ENCODE measurements at places on chromosomes 2 and 18. TPM values are rescaled to one million over a fixed set of nuclear protein-coding genes. Genes with fewer than 3 reads are reported as not detected.

- peaks cover 5% of the 10 kb centered on the region for H3K36me3 ChIP-seq
- no peak for DNase-seq
- no peaks in the 10 kb centered on the region for H3K27me3 ChIP-seq
- no peaks in the 10 kb centered on the region for H3K4me1 ChIP-seq
- no peak overlapping the region for H3K4me3 ChIP-seq
- H3K27ac ChIP-seq: no peak overlapping the region
These were observed 31.4 kb downstream of the ARL5A start for GRCh38 chr2:151796774-151797173.

Gene DNAJC5G
- not detected for total RNA-seq

GRCh38 chr18:74457725-74458421, 765 bp upstream of the DIPK1C start:
- no peak for DNase-seq
- H3K4me3 ChIP-seq: no peak overlapping the region
- no peaks in the 10 kb centered on the region for H3K4me1 ChIP-seq
- H3K27me3 ChIP-seq: peaks cover 9% of the 10 kb centered on the region

- no peak overlapping the region for H3K27ac ChIP-seq
- H3K4me1 ChIP-seq: no peaks in the 10 kb centered on the region
- DNase-seq: no peak
- no peaks in the 10 kb centered on the region for H3K36me3 ChIP-seq
- no peak overlapping the region for H3K4me3 ChIP-seq
- no peaks in the 10 kb centered on the region for H3K27me3 ChIP-seq
These were observed 49.2 kb upstream of the FN1 start for GRCh38 chr2:215485032-215485431.

Gene KCNG2
- not detected for total RNA-seq

DNA sequence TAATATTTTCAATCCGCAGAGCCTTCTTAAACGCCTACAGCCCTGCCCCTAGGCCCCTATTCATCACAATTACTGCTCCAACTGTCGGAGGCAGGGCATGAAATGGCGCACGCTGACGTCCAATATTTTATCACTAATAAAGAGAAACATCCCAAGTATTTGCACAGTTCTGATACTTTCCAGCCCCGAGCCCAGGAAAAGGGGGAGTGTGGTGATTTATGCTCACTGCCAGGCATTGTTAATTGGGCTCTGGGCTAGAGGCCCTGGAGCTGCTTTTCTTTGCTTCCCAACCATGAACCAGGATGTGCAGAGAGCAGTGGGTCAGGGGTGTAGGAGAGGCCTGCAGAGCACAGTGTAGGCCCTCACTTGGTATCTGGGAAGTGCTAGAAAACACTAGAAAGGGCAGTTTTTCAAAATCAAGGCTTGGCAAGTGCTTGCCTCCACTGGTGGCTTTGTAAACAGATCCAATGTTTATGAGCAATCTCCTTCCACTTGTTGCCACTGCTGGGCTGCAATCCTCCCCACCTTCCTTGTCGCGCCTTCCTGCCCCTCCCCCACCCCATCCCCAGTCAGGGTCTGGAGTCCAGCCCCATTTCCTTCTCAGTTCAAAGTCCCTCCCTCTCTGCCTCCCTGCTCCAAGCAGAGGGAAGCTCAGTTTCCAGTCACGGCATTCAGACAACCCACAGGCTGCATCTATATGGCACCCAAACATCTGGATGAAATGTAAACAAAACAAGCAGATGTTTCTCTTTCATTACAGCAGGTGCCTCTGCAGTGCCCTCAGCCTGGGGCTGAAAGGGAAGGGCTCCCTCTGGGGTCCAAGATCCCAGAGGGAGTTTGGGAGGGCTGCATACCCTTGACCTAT, 83.9 kb upstream of the PKDCC start:
- no peaks in the 10 kb centered on the region for H3K36me3 ChIP-seq
- DNase-seq: no peak

Gene ALKAL2
- not detected for total RNA-seq

Gene OXER1
- total RNA-seq: 0.11 TPM

Gene GALNT1
- 46.1 TPM for total RNA-seq

Gene STAT4
- 53.0 TPM for total RNA-seq

DNA sequence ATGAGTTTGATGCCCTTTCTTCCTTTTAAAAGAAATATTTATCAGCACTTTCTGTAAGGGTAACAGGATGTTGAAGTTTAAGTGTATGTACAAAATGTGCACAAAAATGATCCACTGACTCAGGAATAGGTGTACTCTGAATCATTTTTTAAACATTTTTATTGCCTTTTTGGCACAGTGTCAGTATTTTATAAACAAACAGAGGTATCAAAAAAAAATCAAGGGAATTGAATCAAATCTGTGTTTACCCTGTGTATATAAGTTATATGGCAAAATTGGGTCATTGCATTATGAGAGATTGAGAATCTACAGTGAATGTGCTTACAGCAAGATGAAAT, 513.9 kb upstream of the NETO1 start:
- no peak for DNase-seq
- H3K4me1 ChIP-seq: no peaks in the 10 kb centered on the region
- no peak overlapping the region for H3K27ac ChIP-seq

DNA sequence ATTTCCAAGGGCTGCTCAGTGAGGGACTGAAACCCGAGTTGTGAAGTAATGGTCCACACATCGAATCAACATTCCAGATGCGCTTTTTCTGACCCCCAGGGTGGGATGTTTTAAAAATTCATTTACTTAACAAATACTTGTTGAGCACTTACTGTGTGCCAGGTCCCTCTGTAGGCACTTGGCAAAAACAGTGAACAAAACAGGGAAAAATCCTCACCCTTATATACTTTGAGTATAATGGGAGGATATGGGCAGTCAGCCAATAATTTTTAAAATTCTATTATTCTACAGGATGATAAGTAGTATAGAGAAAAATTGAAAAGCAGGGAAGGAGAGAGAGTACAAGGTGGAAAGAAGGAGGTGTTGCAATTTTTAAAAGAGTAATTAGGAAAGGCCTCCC, 31.3 kb upstream of the AFTPH start:
- no peak for DNase-seq
- no peak overlapping the region for H3K27ac ChIP-seq
- H3K4me3 ChIP-seq: no peak overlapping the region
- no peaks in the 10 kb centered on the region for H3K27me3 ChIP-seq
- H3K36me3 ChIP-seq: no peaks in the 10 kb centered on the region

Measured in CD8-positive, alpha-beta memory T cell (primary cell).